ENCODE measurements at places on chromosomes 7 and 10.

DNA sequence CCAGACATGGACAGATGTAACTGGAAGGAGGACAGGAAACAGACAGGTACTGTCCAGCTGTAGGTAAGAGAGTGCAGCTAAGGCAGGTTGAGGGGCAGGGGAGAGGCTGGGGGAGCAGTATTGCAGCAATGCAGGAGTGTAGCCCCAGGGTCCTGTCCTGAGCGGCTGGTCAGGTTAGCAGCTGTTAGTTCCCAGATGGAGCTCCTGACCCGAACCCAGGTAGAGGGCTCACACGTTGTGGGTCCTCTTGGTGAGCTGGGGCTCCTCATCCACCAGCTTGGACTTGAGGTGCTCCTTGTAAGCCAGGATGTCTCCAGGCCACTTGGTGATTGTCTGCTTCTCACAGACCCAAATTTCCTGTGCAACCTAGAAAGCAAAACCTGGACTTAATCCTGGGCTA is 3.5 kb upstream of the H2BK1 start:
- DNase-seq, result no peak

- no peak for DNase-seq
These were observed 308.4 kb upstream of the POM121L12 start for GRCh38 chr7:52726986-52727385.

GRCh38 chr10:128180843-128181242 is 54.6 kb upstream of the MKI67 start:
- DNase-seq, result no peak

GRCh38 chr7:118352867-118353453 is 128.5 kb downstream of the ANKRD7 start:
- no peak for DNase-seq

GRCh38 chr10:14659626-14660196 is 115.0 kb downstream of the FAM107B start:
- no peak for DNase-seq

DNA sequence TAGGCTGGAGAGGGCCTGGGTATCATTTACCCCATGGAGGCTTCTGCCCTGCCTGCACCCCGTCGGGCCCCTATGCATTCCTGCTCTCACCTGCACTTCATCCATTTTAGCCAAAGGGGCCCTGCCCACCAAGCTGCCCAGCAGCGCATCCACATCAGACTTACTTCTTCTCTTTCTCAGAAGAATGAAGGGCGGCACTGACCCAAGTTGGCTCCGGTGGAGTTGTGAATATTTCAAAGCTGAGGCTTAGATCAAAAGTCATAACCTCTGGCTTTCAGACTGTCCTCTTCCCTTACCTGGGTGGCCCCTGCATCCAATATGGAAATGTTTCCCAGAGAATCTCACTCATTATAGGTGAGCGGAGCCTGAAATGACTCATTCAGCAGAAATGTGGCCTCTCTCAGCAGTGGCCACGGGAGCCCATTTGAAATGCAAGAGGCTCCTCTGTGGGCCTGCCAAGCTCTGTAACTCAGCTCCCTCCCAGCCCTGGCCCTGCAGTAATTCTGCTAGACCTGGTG is 117.6 kb upstream of the TCF7L2 start:
- DNase-seq, result no peak

- DNase-seq, result no peak
These were observed 654.7 kb upstream of the ZWINT start for GRCh38 chr10:57015595-57016318.

- no peak for DNase-seq
These were observed 187.7 kb upstream of the VSTM2A start for GRCh38 chr7:54354436-54354835.

GRCh38 chr10:63431962-63432797 is 33.6 kb downstream of the JMJD1C start:
- no peak for DNase-seq

DNA sequence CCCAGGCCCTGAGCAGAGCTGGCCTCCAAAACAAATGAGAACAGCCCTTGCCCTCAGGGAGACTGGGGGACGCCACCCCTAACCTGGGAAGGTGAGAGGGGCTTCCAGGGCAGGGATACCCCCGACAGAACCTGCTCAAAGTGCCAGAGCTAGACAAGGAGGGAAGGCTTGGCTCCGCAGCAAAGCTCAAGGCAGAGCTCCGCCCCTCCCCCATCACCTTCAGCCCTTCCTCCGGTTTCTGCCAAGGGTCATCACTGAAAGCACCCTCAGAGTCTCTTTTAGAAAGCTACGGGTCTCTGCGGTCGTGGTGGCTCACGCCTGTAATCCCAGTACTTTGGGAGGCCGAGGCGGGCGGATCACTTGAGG is 73.4 kb upstream of the CUX1 start:
- no peak for DNase-seq

DNA sequence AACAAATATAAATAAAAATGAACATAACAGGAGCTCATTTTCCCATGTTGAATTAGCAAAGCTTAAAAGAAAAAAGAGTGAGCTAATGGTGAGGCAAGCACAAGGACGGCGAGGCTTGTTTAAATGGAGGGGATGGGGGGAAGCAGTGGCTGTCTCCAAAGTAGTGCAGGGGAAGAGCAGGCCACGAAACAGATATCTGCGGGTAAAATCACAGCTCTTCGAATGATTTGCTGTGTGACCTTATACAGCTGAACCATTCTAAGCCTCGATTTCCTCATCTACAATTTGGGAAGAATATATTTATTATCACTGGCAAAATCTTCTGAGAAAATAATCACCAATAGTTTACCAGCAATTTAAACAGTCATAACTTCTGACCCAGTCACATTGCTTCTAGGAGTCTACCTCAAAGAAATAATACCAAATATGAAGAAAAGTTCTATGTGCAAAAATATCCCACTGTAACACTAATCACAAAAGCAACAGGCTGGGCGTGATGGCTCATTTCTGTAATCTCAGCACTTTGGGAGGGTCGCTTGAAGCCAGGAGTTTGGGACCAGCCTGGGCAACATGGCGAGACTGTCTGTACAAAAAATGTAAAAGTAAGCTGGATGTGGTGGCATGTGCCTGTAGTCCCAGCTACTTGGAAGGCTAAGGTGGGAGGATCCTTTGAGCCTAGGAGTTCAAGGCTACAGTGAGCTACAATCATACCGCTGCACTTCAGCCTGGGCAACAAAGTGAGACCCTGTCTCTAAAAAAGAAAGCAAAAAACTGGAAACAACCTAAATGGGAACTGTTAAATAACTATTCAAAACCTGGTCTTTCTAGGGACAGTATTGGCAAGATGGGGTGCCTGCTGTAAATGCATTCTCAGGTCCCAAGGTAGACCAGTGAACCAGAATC is 63.1 kb upstream of the ASAH2 start:
- no peak for DNase-seq

- DNase-seq, result no peak
These were observed 101.9 kb downstream of the ELMO1 start for GRCh38 chr7:37346761-37347160.

GRCh38 chr7:35424869-35425495 is 171.1 kb upstream of the TBX20 start:
- DNase-seq, result peak; percentile 8

DNA sequence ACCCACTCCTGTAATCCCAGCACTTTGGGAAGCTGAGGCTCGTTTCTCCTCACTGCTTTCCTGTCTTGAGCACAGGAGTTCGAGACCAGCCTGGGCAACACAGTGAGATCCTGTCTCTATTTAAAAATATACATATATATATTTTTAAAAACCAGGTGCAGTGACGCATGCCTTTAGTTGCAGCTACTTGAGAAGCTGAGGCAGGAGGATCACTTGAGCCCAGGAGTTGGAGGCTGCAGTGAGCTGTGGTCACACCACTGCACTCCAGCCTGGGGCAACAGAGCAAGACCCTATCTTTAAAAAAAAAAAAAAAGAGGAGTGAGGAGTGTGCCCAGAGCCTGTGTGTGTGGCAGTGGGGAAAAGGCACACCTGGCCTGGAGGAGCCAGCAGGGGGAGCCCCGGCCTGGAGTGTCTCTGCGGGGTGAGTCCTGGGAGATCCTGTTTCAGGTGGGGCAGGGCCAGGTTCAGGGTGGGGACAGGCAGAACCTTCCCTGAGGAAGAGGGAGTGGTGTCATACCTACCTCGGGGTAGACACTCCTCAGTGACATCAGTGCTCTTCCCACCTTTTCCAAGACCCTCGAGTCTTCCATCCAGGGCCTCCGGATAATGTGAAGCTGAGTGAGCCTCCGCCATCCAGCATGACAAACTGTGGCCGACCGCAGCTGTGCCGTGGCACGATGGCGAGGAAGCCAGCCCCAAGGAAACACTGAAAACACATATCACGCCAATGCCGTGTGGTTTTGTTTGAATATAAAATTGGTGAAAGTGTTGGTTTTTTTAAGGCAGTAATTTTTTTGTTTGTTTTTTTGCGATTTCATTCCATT is 9.0 kb upstream of the ARPC1B start:
- no peak for DNase-seq

GRCh38 chr7:159099711-159100231 is 44.9 kb downstream of the VIPR2 start:
- DNase-seq, result no peak

DNA sequence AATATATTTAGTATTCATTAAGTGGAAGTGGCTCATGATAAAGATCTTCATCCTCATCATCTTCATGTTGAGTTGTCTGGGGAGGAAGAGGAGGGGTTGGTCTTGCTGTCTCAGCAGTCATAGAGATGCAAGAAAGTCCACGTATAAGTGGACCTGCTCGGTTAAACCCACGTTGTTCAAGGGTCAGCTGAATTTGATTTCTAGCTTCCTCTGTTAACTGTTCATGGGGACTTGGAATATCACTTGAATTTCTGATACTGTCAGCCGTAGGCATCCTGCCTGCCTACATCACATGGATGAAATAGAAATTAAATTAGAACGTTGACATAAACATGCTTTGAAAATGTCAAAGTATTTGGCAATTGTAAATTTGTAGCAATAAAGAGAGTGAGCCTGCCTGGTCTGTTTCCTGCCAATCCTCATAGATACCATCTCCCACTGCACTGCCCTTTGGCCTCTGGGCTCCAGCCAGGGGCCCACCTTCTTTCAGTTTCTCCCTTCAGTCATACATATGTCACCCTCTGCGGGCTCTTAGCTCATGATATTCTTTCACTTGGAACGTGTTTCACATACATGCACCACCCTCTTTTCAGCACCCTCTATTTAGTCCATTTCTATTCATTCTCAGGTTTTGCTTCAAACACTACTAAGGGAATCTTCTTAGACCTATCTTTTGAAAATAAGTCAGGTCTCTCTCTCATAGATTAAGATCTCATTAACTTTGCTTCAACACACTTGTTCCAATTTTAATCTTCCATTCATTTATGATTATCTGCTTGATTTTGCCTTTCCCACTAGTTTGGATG is 376.3 kb downstream of the IPMK start:
- DNase-seq, result no peak

DNA sequence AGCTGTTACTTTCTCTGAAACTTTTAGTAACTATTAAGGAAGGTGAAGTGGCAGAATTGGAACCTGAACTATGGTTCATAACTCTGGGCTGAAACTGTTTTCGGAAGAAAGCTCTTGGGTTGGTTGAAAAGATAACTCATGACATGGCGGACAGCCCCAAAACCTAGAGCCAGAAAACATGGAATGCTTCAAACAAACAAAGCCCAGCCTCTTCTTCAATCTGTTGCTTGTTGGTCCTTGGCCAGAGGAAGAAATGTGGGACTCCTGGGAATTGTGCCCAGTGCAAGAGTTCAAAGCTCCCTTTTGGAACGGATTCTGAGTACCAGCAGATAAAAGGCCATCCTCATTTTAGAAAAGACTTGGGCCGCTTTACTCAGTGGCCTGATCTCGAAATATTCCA is 52.9 kb upstream of the CACNB2 start:
- DNase-seq, result no peak

- no peak for DNase-seq
These were observed 1.3 kb downstream of the STAMBPL1 start for GRCh38 chr10:88881320-88881719.

- no peak for DNase-seq
These were observed 429.4 kb upstream of the AKR1E2 start for GRCh38 chr10:4396401-4397283.

DNA sequence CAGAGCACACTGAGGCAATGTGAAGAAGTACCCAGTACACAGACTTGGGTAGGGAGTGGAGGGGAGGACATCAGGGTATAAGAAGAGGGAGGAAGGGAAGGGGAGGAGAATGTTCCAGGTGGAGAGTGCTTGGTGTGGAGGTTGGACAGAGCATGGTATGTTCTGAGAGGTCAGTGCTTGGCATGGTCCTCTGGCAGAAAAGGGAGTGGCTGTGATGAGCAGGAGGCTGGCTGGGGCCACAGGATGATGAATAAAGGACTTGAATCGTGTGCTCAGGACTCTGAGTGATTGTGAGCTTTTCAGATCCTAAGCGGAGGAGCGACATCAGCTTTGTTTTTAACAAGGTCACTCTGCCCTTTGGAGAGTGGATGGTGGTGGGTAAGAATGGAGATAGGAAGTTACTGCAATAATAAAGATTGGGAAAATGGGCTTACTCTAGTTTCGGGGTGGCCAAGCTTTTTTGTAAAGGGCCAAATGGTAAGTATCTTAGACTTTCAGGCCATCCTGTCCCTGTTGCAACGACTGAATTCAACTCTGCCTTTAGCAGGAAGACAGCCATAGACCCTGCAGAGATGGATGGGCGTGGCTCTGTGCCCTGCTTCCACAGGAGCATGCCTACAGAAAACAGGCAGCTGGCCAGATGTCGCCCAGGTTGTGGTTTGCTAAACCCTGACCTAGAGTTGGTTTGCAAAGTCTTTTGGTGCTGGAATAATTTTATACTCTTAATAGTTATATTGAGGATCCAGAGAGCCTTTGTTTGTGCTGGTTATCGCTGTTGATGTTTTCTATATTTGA is 8.4 kb downstream of the PPP2R2D start:
- DNase-seq, result no peak

- DNase-seq, result no peak
These were observed 132.7 kb downstream of the GATA3 start for GRCh38 chr10:8187171-8187666.

- no peak for DNase-seq
These were observed 7.4 kb upstream of the APBB1IP start for GRCh38 chr10:26430641-26431163.
